Stomach (tissue), 19 donors: ENCODE measurements at places on chromosomes 1 and 21.

- no peak for DNase-seq
Measured at GRCh38 chr21:45562965-45563364, 20.7 kb upstream of the SLC19A1 start.

- DNase-seq: peak; percentile 77
Measured at GRCh38 chr1:183096894-183097293, 73.7 kb downstream of the LAMC1 start.

- DNase-seq: no peak
Measured at GRCh38 chr1:153384958-153385580, 5.8 kb downstream of the S100A8 start.

- no peak for DNase-seq
Measured at GRCh38 chr1:208977638-208978256, 605.8 kb upstream of the CAMK1G start.

DNA sequence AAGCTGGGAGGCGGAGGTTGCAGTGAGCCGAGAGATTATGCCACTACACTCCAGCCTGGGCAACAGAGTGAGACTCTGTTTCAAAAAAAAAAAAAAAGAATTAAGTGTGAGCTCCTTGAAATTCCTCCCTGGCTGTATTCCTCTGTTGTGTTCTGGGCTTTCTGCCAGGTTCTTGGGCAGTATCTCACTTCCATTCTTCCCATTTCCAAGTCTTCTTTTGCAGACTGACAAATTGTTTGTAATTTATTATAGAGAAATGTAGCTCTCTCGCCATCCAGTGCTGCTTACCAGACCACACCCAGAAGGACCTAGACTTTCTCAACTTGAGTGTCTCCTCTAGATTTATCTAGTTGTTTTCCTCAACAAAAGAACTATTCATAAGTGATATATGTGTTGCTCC lies 105.0 kb upstream of the ADGRL2 start:
- peak; percentile 61 for DNase-seq

DNA sequence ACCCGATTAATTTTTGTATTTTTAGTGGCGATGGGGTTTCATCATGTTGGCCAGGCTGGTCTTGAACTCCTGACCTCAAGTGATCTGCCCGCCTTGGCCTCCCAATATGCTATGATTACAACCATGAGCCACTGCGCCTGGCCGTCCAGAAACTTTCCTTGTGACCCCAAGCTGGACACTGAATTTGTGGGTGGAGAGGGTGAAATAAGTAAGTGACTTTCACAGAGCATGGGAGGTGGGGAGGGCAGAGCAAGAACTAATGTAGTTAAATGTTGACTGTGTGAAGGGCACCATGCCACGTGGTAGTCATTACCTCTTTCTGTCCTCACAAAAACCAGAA lies 2.7 kb upstream of the UTP11 start:
- no peak for DNase-seq

DNA sequence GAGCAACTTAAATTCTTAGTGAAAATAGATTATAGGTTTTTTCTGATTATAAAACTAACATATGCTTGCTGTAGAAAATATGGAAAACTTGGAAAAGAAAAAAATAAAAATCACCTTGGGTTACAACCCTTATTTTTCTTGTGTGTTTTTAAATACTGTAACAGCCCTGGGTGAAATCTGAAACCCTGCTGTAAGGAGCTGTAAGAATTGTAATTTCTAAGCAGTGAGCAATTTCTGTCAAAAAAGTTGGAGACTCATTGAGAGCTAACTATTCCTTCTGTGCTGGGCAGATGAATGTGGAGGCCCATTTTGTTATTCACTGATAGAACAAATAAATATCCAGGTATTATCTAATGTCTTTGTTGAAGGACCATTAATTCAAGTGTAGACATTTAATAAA lies 42.6 kb downstream of the ADCY10 start:
- no peak for DNase-seq

DNA sequence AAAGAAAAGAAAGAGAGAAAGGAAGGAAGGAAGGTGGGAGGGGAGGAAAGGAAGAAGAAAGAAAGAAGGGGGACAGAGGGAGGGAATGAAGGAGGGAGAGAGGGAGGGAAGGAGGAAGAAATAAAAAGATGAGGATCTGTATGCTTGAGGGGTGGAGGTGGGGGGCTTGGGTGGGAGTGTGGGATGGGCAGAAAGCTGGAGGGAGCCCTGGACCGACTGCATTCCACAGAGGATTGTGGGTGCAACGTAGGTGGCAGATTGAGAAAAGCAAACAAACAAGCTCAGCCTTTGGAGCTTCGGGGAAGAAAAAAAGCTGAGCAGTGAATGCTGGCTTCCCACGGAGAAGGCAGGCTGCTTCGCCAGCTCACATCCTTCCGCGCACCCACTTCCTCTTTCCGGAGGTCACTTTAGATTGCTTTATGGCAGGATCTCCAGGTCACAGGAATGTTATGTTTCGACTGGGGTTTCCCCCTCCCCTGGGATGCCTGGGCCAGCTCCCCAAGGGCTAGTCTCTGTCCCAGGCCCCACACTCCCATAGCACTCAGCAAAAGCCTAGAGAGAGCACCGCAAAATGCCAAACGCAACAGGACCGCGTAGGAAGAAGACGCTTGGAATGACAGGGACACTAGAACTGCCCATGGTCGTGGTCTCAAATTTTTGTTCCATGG lies 20.7 kb upstream of the LGALS8 start:
- peak; percentile 62 for DNase-seq

DNA sequence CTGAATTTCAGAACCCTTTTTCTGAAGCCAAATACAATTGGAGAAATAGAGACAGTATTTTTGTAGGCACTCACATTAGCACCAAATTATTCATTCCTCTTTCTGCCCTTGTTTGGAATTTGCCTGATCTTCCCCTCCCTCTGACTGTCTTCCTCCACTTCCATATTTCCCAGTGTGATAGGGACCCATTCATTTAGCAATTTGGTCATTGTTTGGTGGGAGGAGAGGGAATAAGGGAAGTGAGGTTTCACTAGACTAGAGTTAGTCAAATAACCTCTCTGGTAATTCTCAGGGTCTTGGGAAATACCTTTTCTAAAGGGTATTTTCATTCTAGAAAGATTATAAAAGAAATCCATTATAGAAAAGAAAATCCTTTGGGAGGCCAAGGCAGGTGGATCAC lies 31.0 kb upstream of the MTMR11 start:
- no peak for DNase-seq

GRCh38 chr1:29239142-29239541 lies 2.8 kb downstream of the PTPRU start:
- peak; percentile 70 for DNase-seq

GRCh38 chr1:184759112-184759511 lies 4.5 kb upstream of the EDEM3 start:
- DNase-seq: peak; percentile 52

GRCh38 chr1:209587789-209588188 lies 4.3 kb downstream of the CAMK1G start:
- DNase-seq: no peak

- DNase-seq: no peak
Measured at GRCh38 chr1:223358826-223359225, 5.2 kb downstream of the SUSD4 start.

DNA sequence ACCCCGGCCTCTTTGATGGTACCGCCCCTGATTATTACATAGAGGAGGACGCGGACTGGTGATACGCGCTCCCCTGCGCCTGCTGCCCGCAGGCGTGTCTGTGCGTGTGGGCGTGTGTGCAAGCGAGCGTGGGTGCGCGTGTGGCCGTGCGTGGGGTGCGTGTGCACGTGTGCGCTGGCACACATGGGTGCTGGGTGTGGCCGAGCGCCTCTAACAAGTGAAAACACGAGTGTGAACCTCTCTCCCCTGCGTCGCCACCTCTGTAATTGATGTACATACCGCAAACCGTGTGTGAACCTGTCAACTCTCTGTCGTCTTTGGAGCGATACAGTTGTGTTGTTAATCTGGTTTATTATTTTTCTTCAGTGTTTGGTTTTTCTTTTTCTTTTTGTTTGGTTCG lies 87.8 kb upstream of the TMEM51 start:
- no peak for DNase-seq

- peak; percentile 75 for DNase-seq
Measured at GRCh38 chr1:150543500-150544143, 5.6 kb upstream of the ADAMTSL4 start.

DNA sequence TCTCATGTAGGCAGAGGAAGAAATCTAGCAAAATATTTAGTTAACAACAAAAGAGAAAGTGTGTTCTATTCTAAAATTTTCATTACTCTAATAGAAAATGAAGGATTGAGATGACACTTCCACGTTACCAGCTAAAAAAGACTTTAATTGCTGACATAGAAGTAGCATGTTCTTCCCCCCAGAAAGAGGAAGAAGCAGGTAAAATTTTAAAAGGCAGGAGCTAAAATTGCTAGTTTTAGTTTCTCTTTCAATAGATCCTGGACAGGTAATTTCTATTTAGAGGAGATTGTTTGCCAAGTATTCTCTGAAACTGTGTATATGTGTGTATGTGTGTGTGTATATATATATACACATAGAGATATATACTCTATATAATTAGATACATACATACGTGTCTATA lies 248.1 kb upstream of the FMN2 start:
- DNase-seq: no peak

- DNase-seq: no peak
Measured at GRCh38 chr1:196774603-196775002, at the start of gene CFHR3. Gene CFHR3 (plus strand): TSS chr1:196774840. CDS start chr1:196774887, 47 bp downstream.

- DNase-seq: no peak
Measured at GRCh38 chr1:15899266-15899665, 51.8 kb downstream of the SPEN start.

- DNase-seq: peak; percentile 56
Measured at GRCh38 chr1:3547055-3548005, 64.0 kb downstream of the MEGF6 start.

- no peak for DNase-seq
Measured at GRCh38 chr21:36425286-36425685, 40.1 kb downstream of the CHAF1B start.

GRCh38 chr1:56002231-56002630 lies 577.1 kb downstream of the PLPP3 start:
- DNase-seq: no peak

GRCh38 chr1:112840631-112841624 lies 115.1 kb downstream of the SLC16A1 start:
- no peak for DNase-seq

DNA sequence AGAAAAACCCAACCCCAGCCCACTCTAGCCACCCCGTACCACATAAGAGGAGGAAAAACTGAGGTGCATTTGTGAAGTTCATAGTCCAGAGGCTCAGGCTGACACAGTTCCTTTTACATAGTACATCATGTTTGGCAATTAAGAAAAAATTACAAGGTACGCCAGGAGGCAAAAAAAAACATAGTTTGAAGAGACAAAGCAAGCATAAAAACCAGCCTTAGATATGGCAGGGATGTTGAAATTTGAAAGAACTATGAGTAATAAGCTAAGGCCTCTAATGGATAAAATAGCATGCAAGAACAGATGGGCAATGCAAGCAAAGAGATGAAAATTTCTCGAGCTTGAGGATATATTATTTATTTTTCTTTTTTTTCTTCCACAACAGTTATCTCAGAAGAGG lies 31.9 kb downstream of the MIXL1 start:
- DNase-seq: no peak

GRCh38 chr1:109228167-109228566 lies 14.4 kb downstream of the SARS1 start:
- DNase-seq: no peak

GRCh38 chr1:28417441-28417922 lies 47.9 kb downstream of the PHACTR4 start:
- DNase-seq: no peak

- DNase-seq: no peak
Measured at GRCh38 chr1:239939602-239940001, 152.1 kb upstream of the FMN2 start.

DNA sequence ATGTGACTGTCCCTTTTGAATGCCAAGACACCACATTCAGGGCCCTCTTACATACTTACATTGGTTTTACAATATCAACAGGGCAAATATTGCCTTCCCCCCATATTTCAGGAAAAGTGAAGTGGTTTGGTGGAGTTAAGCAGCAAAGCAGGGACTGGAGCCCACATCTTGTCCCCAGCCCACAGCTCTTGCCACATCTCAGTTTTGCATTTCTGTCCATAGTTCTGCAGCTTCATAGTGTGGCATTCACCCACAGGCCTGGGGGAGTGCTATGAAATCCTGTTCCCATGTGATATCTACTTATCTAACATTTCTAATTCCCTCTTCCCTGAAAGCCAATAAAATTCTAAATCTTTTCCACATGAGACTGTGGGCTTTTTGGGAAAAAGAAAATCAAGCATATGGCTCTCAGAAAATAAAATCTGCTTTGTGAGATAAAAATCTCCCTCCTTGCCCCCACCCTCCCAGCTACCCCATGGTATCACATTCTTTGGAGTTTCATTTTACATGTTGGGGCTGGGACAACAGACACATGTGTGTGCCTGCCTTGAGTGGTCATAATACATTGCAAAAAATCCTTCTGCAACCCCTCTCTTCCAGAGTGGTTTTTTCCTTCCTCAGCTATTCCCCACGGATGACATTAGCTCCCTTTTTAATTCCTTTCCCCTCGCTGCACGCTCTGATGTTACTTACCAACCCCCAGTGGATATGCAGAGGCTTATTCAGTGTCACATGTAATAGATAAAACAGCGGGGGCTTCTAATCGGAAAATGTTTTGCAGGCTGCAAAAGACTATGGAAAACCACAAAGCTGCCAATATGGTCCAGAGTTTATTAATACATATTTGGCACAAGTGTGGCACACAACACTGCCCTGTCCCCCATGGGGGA lies 20.5 kb upstream of the CD2 start:
- DNase-seq: no peak

- peak; percentile 92 for DNase-seq
Measured at GRCh38 chr1:1435106-1435903, at the start of gene VWA1. Gene VWA1 (plus strand): TSS chr1:1435690. CDS start chr1:1435749, 59 bp downstream.

DNA sequence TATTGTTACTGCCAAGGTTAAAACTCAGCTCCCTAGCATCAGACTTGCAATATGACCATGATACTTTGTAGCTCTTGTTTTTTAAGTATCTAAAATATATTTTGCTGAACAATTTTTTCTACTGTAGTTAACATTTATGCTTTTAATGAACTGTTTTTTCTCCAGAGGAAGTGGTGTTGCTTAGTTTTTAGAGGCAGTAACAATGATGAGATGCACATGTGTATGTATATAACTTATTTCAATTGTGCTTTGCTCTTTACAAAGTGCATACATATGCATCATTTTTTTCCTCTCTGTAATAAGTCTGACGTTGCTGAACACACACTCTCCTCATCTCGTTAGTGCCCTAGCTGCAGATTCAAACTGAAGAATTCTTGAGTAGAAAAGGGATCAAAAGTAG lies 418.8 kb downstream of the ZP4 start:
- DNase-seq: no peak

DNA sequence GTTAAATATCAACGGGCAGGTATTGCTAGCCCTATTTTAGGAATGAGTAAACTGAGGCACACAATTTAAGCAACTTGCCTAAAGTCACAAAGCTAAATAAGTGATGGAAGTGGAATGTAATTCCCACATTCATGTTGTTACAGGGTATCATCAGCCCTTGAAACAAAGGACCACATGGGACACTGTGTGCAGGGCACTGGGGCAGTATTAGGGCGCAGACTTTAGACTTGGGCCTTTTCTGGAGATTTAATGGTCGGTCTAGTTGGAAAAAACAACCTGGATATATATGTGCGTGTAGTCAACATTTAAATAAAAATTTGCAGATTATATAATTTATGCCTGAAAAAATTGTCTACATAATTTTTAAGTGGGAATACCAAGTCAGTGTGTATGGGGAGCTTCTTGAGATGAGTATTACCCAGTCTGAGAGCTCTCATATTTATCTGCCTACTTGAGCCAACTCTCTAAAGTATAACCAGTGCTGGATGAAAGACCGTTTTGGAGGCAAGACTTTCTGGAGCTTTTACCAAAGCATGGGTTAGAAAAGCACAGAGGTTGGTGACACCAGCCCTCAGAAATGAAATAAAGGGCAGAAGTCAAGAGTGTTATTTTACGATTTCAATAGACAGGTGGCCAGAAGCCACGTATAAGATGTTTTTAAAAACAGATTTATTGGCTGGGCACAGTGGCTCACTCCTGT lies 1.6 kb downstream of the KDM1A start:
- peak; percentile 16 for DNase-seq
